ENCODE measurements at places on chromosomes 11 and 22. TPM values are rescaled to one million over a fixed set of nuclear protein-coding genes. Genes with fewer than 3 reads are reported as not detected.

- peak overlapping the region; percentile 42 for H3K27ac ChIP-seq
- peak; percentile 37 for DNase-seq
- peaks cover 47% of the 10 kb centered on the region for H3K4me1 ChIP-seq
- no peaks in the 10 kb centered on the region for H3K27me3 ChIP-seq
- H3K4me3 ChIP-seq: no peak overlapping the region
- H3K36me3 ChIP-seq: peaks cover 4% of the 10 kb centered on the region
Measured at GRCh38 chr11:59610289-59610688, 5.3 kb downstream of the OSBP start.

- no peak for DNase-seq
- H3K27me3 ChIP-seq: peaks cover 14% of the 10 kb centered on the region
- no peaks in the 10 kb centered on the region for H3K36me3 ChIP-seq
- H3K27ac ChIP-seq: no peak overlapping the region
Measured at GRCh38 chr22:49372530-49373288, 455.0 kb downstream of the BRD1 start.

DNA sequence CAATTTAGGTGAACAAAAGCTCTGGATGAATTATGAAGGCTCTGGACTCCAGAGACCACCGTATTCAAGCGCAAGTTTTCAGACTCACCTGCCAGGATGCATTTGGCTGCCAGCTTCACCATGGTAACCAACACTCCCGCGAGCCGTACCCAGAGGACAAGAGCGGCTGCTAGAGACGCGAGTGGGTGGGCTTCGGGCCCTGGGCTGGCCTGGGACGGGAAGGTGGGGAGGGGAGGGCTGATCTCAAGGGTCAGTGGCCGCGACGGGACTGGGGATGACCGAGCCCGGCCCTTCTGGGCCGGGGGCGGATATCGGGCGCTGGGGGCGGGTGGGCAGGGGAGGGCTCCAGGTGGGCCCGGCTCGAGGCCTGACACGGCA lies 344 bp downstream of the IFT27 start:
- no peaks in the 10 kb centered on the region for H3K36me3 ChIP-seq
- H3K27me3 ChIP-seq: no peaks in the 10 kb centered on the region
- peak overlapping the region; percentile 89 for H3K27ac ChIP-seq
- DNase-seq: peak; percentile 29
- peaks cover 41% of the 10 kb centered on the region for H3K4me1 ChIP-seq

- no peaks in the 10 kb centered on the region for H3K27me3 ChIP-seq
- no peak overlapping the region for H3K4me3 ChIP-seq
- no peaks in the 10 kb centered on the region for H3K36me3 ChIP-seq
- no peak for DNase-seq
Measured at GRCh38 chr11:46250745-46251052, 26.8 kb upstream of the CREB3L1 start.

GRCh38 chr22:22745225-22746060 lies 101.0 kb downstream of the GGTLC2 start:
- no peak overlapping the region for H3K4me3 ChIP-seq
- DNase-seq: peak; percentile 45
- H3K27ac ChIP-seq: no peak overlapping the region
- no peaks in the 10 kb centered on the region for H3K36me3 ChIP-seq
- H3K27me3 ChIP-seq: peaks cover 25% of the 10 kb centered on the region

DNA sequence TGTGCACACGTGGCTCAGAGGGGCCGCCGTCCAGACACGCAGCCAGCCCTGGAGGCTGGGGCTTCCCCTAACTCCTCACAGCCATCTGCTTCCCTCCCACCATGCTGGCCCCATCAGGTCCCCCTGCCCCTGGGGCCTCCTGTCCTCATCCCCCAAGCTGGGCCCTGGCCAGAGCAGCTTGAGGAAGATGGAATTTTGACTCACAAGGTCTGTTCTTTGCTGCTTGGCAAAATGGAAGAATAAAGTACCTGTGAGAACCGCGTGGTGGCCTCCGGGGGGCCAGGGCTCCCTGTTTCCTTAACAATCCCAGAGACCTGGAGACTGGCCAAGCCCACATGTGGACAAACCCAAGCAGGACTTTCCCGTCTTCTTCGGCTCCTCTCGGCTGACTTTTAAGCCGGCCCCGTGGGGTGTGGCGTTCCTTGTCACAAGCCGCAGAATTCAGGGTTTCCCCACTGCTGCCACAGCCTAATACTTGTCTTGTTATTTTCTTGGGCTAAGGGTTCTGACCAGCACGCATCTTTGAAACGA lies 872.8 kb downstream of the BRD1 start:
- H3K4me3 ChIP-seq: no peak overlapping the region
- no peaks in the 10 kb centered on the region for H3K36me3 ChIP-seq
- H3K27ac ChIP-seq: no peak overlapping the region
- DNase-seq: no peak
- H3K4me1 ChIP-seq: no peaks in the 10 kb centered on the region
- H3K27me3 ChIP-seq: peaks cover 9% of the 10 kb centered on the region

GRCh38 chr11:1397862-1398527 lies 8.3 kb downstream of the BRSK2 start:
- no peaks in the 10 kb centered on the region for H3K4me1 ChIP-seq
- no peaks in the 10 kb centered on the region for H3K36me3 ChIP-seq
- no peak overlapping the region for H3K4me3 ChIP-seq
- H3K27ac ChIP-seq: no peak overlapping the region
- peaks cover 5% of the 10 kb centered on the region for H3K27me3 ChIP-seq

- no peaks in the 10 kb centered on the region for H3K4me1 ChIP-seq
- H3K27me3 ChIP-seq: no peaks in the 10 kb centered on the region
- H3K4me3 ChIP-seq: no peak overlapping the region
- H3K36me3 ChIP-seq: no peaks in the 10 kb centered on the region
- DNase-seq: no peak
Measured at GRCh38 chr11:120058931-120059330, 79.0 kb downstream of the TRIM29 start.

DNA sequence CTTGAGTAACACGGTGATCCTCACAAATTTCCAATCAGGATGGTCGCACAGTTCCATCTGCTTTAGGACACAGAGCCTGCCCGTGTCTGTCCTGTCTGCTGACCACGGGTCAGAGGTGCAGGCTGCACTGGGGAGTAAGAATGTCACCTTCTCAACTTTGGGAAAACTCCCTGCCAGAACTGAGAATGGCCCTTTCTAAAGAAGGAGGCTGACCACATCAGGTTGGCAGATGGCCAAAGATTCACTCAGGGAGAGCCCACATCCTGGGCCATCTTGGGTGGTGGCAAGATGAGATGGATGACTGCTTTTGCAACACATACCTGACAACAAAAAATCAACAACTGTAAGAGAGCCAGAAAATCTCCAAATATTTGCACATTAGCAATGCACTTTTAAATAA lies 101.9 kb downstream of the IGLL1 start:
- no peak for DNase-seq
- no peaks in the 10 kb centered on the region for H3K36me3 ChIP-seq
- H3K4me3 ChIP-seq: no peak overlapping the region
- H3K4me1 ChIP-seq: peaks cover 5% of the 10 kb centered on the region

DNA sequence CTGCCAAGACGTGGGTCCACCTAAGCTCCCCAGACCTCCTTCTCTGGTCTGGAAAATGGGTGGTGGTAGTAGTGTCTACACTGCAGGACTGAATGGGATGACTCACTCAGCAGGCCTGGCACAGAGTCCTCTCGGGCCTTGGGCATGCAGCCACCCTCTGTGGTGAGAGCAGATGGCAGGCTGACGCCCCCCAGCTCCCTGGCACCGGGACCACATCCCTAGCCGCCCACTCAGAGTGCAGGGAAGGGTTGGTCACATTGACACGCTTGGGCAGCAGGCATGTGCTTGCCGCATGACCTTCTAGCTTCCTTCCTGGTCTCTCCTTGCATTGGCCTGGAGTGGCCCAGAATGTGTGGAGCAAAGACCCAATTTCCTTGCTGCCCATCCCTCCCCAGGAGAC lies 30.7 kb upstream of the PRODH start:
- H3K27ac ChIP-seq: no peak overlapping the region
- H3K4me3 ChIP-seq: no peak overlapping the region
- DNase-seq: no peak
- H3K4me1 ChIP-seq: no peaks in the 10 kb centered on the region

Gene GRAP2
- 56.4 TPM for total RNA-seq

Gene OR4A16
- total RNA-seq: not detected

Gene TRPC6
- total RNA-seq: not detected

Gene HOATZ
- not detected for total RNA-seq

Gene SCGB1D2
- total RNA-seq: not detected
